Choroid plexus epithelial cell (primary cell): ENCODE measurements at places on chromosomes 13 and 19.
A peak's percentile ranks its signal among the peaks of the same experiment; 100 is the strongest.

GRCh38 chr13:96781141-96781540, 213.1 kb downstream of the OXGR1 start:
- no peak for DNase-seq

DNA sequence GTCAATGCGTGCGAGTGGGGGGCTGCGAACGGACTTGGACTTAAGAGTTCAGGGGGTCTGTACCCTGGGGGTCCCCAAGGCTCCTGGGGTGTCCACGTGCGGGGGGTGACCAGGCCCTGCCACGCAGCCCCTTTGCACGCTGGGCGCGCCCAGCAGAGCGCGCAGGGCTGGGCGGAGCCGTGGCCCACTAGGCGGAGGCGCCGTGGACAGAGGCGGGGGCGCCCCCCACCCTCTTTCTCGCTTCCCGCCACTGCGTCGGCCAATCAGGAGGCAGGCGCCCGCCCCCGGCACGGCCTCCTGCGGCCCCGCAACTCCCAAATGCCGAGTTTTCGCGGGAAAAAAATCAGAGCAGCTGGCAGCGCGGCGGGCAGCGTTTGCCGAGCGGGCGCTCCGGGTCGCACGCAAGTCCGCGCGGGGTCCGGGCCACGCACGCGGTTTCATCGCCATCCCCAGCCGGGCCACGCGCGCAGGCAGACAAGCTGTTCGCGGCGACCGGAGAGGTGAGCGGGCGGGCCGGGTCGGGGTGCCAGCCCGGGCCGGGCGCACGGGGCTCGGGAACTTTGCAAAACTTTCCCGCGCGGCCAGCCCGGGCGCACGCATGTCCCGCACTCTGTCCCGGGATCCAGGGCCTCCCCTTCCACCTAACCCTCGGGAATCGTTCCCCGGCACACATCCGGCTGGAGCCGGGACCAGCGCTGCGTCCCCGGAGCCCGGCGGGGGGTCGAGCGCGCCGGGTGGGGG, at the start of gene UHRF1:
Gene UHRF1 (plus strand): TSS at position 346 of the 741 bp plus-strand sequence. CDS start 1,385 bp downstream, outside the sequence.
- DNase-seq, result no peak

DNA sequence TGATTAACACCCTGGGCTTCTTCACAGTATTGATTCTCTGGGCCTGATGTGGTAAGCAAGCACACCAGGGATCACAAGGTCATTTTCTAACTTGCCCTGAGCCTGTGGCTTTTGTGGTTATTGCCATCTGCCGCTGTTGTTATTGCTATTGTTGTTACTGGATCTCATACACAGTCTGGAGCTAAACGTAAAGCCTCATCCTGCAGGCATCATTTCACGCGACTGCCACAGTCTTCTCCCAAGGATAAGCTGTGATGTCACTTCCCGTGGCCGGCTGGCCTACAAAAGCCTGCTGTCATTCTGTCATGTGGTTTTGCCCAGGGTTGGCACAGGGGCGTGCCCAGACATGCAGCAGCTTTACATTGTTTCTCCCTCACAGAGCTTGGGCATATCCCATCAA, 154.0 kb upstream of the GPR12 start:
- DNase-seq, result peak; percentile 10

DNA sequence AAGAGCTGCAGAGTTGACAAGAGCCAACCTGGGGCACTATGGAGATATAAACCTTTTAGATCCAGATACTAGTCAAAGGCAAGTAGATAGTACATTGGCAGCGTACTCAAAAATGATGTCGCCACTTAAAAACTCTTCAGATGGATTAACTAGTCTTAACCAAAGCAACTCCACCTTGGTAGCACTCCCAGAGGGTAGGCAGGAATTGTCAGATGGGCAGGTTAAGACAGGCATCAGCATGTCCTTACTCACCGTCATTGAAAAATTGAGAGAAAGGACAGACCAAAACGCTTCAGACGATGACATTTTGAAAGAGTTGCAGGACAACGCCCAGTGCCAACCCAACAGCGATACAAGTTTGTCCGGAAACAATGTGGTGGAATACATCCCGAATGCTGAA, 8.9 kb downstream of the ZNF507 start:
- no peak for DNase-seq

DNA sequence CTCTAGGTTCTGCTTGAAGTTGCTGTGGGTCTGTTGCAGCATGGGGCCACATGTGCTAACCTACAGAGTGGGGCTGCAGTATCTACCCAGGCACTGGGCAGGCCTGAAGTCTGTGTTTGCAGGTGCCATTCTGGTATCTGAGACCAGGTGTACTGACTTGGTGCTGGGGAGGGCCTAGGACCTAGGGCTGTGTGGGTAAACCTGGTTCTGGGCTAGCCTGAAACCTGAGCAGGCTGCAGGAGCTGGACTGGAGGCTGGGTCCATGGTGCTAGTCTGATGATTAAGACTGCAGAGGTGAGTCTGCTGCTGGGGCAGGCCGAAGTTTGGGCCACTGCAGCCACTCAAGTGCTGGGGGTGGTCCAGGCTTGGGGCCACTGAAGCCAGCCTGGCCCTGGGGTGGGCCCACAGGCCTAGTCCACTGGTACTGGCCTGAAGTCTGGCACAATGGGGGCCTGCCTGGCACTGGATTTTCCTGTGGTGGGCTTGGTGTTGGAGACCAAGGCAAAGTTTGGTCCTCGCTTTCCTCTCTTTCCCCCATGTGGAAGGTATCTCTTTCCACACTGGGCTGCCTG, 310.6 kb downstream of the NDFIP2 start:
- no peak for DNase-seq
